ENCODE measurements at places on chromosomes 5 and 9. TPM values are rescaled to one million over a fixed set of nuclear protein-coding genes. Genes with fewer than 3 reads are reported as not detected.

ZNF474 gene
- 0.64 TPM for polyA plus RNA-seq

- DNase-seq, result no peak
These were observed 3.0 kb upstream of the AGPAT2 start for GRCh38 chr9:136690104-136690805.

- DNase-seq, result peak; percentile 43
These were observed 2.5 kb downstream of the TLX3 start for GRCh38 chr5:171311322-171312077.

SLC25A25 gene
- polyA plus RNA-seq, result 19.4 TPM

Measured in large intestine (tissue), 12 donors.